ENCODE measurements at places on chromosomes 11 and 22. TPM values are rescaled to one million over a fixed set of nuclear protein-coding genes. Genes with fewer than 3 reads are reported as not detected.

MLC1 gene
- not detected for total RNA-seq

OR4A16 gene
- not detected for total RNA-seq

CALCA gene
- not detected for total RNA-seq

AGBL2 gene
- total RNA-seq: not detected

MRPL21 gene
- 76.8 TPM for total RNA-seq

GRAP2 gene
- total RNA-seq: not detected

CARD16 gene
- total RNA-seq: 54.7 TPM

C22orf31 gene
- total RNA-seq: not detected

KCNJ11 gene
- total RNA-seq: 1.0 TPM
